ENCODE measurements at places on chromosomes 2 and 18.

- DNase-seq, result no peak
These were observed 124.0 kb upstream of the GATA6 start for GRCh38 chr18:22045221-22045918.

- no peak for DNase-seq
These were observed 615 bp upstream of the CCNT2 start for GRCh38 chr2:134917888-134918525.

GRCh38 chr18:69935319-69936190 is 12.1 kb downstream of the CD226 start:
- peak; percentile 14 for DNase-seq

GRCh38 chr2:195001924-195002323 is 655.1 kb upstream of the SLC39A10 start:
- DNase-seq, result no peak

DNA sequence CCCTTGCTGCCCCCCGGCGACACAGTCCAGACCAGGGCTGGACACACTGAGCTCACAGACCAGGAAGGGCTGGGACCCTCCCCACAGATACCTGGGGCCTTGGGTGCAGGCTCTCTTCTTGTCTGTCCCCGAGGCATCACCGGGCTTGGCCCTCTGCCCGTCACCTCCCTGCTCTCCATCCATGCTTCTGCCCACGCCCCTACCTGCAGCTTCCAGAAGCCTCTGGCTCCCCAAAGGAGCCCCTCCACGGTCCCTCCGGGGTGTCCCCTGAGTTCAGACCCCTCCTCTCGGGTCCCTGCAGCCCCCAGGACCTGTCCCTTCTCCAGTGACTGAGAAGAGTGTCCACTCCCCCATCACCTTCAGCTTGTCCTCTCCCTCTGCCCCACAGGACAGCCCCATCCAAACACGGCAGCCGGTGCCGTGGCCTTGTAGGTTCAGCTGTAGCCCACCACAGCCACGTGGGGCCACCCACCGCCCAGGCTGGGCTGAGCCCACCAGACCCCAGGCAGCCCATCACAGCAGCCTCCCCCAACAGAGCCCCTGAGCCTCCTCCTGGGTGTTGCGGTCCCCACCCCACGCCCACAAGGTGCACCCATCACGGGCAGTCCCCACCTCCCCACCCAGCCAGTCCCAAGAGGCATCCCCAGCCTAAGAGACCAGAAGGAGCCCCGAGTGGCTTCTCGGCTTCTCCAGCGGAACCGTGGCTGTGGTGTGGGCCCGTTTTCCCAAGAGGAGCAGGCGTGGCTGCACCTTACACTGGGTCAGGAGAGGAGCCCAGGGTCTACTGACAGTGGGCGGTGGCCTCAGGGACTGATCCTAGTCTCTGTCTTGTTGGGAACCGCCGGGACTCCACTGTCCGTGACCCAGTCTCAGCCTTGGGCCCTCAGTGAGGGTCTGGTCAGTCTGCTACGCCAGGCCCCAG is 53.1 kb downstream of the RAMP1 start:
- DNase-seq, result no peak

- DNase-seq, result peak; percentile 91
These were observed 3.3 kb upstream of the SPRED2 start for GRCh38 chr2:65435625-65436168.

DNA sequence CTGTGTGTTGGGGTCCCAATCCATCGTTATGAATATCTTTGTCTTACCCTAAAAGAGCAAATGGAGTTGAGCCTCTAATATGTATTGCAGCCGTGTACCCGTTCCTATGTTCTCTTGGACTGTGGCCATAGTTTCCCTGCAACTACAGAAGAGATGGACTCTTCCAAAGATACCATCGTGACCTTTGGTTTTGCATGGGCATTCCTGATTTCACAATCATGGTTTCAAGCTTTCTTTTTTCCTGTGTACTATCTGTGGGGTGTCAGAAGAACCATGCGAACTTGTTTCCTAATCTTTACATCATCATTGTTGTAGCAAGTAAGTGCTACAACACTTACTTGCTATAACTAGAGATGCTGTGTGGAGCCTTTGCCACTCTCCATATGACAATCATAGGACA is 1295.7 kb downstream of the DPP10 start:
- no peak for DNase-seq

GRCh38 chr2:172087780-172088244 is 2.5 kb downstream of the DLX1 start:
- no peak for DNase-seq

- peak; percentile 73 for DNase-seq
These were observed 46.2 kb upstream of the SMAD7 start for GRCh38 chr18:48996901-48997463.

GRCh38 chr2:20111311-20112131 is 60.1 kb upstream of the LAPTM4A start:
- peak; percentile 27 for DNase-seq

- DNase-seq, result no peak
These were observed 403.7 kb upstream of the MEIS1 start for GRCh38 chr2:66031236-66031635.

GRCh38 chr18:76461148-76461547 is 33.9 kb downstream of the ZNF516 start:
- DNase-seq, result no peak

Measured in fibroblast of skin of abdomen (primary cell).